Stimulated activated CD8-positive, alpha-beta memory T cell treated with anti-CD3 and anti-CD28 coated beads, Interleukin-12 subunit alpha, Interleukin-12 subunit beta, amount 100 ng/mL, for 1 hour (primary cell): ENCODE measurements at places on chromosomes 1 and 21.

DNA sequence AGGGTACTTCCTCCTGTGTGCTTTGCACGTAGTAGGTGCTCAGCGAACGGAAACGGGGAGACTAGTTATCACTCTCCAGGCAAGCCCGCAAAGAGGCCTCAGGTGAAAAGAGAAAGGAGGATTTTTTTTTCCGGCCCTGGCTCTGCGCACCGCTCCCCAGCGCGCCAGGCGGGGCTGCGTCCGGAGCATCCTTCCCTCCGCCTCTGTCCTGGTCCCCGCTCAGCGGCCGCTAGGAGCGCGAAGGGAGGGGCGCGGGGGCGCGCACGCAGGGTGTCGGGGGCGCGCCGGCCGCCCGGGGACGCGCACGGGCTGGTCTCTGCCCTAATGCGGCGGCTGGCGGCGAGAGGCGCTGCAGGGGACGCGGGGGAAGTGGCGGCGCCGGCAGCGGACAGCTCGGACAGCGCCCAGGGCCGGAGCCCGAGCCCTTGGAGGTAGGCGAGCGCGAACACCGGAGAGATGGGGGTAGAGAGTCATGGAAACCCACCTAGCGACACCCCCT lies 42.3 kb upstream of the NFASC start:
- no peak for DNase-seq

DNA sequence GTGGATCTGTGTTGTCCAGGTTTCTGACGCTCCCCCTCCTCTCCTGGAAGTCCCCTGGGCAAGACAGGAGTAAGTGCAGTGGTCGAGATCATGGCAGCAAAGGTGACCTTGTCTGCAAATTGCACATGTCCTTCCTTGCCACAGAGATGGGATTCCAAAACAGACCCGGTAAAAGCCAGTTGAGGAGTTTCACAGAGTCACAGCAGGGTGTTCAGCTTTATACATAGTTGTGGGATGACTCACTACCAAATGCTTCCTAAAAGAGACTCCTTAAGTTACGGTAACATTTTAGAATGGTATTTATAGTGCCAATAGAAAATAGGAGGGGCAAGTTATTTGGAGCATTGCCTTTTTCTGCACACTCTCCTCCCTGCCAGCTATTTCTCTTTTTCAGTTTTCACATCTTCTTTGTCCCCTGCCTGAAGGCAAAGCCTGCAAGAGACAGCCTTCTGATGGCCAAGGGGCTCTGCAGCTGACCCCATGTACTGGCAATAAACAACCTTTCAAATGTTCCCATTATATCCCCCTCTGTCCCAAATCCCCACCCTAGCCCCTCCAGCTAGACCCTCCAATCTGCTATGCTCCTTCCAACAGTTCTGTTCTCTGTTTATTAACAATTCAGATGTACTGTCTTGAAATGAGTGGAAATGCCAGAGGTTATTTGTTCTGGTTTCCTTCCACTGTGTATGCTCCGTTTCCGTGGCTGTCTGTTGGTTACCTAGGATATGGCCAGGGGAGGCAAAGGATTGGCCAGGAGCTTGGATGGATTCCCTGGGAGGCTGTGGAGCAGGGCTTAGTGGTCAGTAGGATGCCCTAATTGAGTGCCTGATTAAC lies 115.0 kb downstream of the TGFB2 start:
- no peak for DNase-seq

DNA sequence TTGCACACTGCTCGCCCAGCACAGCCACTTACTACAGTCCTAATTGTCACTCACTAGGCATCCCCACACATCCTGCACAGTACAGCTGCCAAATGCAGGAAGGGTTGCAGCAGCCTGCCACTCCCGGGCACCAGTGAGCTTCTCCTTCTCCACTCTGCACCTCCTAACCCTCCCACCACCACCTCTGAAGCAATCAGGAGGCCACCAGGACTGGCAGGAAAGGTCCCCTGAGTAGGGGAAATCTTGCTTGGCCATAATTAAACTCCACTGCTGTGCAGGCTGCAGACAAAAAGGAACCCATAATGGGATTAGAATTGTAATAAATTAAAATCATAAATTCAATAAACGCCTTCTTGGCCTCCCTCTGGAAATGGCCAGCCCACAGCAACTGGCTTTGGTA lies 31.8 kb downstream of the FBXO2 start:
- no peak for DNase-seq

DNA sequence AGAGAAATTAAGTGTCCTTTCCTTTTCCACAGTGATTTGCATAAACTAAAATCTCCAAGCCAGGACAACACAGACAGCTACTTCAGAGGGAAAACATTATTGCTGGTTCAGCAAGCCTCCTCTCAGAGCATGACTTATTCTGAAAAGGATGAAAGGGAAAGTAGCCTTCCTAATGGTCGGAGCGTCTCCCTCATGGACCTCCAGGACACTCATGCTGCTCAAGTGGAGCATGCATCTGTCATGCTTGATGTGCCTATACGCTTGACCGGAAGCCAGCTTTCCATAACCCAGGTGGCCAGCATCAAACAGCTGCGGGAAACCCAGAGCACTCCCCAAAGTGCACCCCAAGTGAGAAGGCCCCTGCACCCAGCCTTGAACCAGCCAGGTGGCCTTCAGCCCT lies 39.1 kb downstream of the CLEC20A start:
- no peak for DNase-seq

GRCh38 chr1:103489935-103490334 lies 35.6 kb upstream of the RNPC3 start:
- no peak for DNase-seq
